Stimulated activated CD4-positive, alpha-beta T cell treated with anti-CD3 and anti-CD28 coated beads, Interleukin-4, amount 100 ng/mL, for 1 hour (primary cell): ENCODE measurements at places on chromosomes 5 and 9.

DNA sequence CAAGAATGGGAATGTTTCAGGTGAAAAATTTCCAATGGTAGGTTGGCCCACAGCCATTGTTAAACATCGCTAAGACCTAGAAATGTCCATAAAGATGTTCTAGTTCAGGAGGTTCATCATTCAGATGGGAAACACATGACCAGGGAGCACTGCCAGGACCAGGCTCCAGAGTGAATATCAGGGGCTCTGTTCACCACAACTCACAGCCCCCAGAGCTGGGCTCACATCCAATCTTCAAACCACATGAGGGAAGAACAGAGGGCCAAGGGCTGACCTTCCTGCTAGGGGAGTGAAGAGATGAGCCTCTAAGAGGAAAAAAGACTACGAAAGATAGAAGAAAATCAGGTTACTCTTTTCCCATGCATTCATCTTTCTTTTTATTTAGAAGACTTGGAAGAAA, 205.8 kb downstream of the SEMA5A start:
- DNase-seq, result no peak

DNA sequence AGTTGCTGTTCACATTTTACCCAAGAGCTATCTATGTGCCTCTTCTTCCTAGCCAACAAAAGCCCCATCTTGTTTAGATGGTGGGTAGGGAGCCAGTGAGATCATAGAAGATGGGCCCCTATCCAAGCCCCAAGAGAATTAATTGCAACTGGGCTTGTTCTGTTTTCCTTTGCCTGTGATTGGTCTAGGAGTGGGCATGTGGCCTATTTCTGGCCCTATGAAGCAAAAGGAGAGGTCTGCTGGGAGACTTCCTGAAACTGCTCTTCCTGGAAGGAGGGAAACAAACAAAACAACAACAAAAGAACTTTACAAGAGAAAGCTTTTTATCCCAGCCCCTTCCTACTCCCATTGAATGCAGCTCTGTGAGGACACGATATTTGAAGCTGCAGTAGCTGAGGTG, 32.5 kb upstream of the ALDOB start:
- no peak for DNase-seq

- no peak for DNase-seq
These were observed 221.5 kb upstream of the PANK3 start for GRCh38 chr5:168800701-168801100.

GRCh38 chr5:146643776-146644175, 127.8 kb upstream of the GPR151 start:
- DNase-seq, result no peak

GRCh38 chr5:67530609-67531255, 334.1 kb upstream of the CD180 start:
- no peak for DNase-seq

GRCh38 chr9:89137542-89138462, 40.8 kb downstream of the SHC3 start:
- DNase-seq, result no peak

DNA sequence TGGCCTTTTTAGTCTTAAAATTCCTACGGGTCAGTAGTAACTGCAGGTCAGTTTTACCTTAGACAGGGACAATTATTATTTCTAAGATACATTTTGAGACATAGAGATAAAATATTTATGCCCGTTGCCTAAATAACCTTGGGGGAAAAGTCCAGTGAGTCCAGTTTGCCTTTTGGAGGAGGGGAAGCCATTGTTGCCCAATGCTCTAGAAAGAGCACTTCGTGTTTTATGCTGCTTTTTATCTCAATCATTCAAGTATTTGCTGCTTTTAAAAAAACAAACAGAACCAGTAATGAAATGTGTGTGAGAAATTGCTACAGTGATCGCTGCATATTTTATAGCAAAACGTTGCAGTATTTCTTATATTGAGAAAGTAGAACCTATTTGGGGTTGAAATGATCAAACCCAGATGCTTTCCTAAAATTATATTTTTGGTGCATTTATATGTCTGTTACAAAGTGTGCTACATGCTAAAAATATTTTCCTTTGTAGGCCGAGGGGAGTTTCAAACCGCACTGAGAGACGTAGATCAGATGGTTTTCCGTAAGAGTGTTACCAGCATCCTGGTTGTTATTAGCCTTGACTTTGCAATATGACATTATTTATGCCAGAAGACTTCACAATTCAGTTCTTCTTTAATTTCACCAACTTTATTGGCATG, 266.8 kb downstream of the AOPEP start:
- no peak for DNase-seq

DNA sequence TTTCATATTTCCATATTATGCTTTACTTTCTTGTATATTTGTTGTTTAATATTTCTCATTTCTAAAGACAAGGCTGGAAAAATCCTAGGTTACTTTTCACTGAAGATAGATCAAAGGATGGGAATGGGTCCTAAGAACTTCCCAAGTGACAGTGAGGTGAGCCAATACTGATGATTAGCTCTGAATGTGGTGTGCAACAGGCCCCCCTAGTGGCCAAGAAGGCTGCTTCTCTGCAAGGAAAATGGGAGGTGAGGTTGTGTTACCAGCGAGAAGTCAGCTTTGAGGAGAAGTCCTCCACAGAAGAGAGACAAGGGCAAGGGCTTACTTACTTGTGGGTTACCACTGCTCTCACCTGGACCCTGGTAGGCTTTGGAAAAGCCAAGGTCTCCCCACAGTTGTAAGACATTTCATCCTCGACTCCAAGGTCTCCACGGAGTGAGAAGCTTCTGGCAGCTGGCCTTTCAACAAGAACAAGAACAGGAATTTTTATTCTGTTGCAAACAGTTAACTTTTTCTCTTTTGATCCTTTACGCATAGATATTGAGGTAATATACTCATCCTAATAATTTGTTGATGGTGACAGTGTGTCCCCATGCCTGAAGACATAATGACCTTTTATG, 69.9 kb downstream of the MAMDC2 start:
- DNase-seq, result peak; percentile 10

- DNase-seq, result peak; percentile 47
These were observed 1.2 kb downstream of the SEMA4D start for GRCh38 chr9:89496645-89497256.

GRCh38 chr5:81759632-81760005, 8.7 kb upstream of the SSBP2 start:
- no peak for DNase-seq
